ENCODE measurements at places on chromosomes 3 and 15.

DNA sequence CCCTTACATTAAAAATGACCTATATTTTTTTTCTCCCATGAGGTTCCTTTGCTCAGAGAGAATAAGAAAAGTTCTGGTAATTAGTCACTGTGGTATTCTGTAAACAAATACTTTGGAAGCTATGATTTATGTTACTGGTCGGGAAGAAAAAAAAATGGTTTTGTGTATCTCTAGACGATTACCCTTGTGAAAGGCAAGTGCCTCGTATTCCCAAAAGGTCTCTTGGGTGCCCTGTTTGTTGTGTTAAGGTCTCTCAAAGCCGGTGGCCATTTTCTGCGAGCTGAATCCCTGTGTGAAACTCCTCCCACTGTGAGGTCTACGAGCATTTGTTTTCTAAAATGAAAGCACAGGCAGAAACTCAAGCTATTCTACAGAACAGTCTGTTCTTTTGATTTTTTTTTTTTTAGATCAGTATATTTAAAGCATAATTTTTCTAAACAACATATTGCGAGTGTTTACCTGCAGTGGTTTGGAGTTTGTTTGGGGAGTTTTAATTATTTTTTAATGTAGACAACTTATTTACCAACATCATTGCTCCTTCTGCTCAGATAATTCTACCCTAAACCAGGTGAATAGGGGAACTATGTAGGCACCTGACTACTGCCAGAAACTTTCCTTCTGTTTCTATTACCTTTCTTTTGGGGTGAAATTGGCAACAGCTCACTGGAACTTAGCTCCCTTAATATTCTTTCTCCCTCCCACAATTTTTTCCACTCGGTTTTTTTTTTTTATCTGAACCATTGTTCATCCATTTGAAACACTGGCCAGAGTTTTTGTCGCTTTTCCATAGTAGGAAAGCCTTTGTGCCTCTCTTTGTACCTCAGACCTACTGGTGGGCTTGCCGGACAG is 44.0 kb downstream of the ZBTB38 start:
- DNase-seq = peak; percentile 6

DNA sequence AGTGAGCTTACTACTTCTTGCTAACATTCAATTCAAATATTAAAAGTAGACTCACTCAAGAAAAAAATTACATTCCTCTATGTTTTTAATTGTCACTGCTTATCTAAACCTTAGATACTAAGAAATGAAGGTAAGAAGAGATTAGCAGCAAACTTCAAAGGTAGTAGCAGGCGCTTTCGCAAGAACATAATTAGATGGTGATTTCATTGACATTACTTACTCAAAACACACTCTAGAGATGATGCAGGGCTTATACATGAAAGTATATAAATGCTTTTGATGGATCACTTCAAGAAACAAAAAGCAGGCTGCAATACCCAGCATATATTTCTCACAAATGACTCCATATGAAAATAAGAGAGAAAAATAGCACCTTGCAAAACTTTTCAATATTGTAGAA is 86.8 kb downstream of the FSIP1 start:
- no peak for DNase-seq

GRCh38 chr3:133361435-133361834 is 38.4 kb upstream of the BFSP2 start:
- DNase-seq = no peak

DNA sequence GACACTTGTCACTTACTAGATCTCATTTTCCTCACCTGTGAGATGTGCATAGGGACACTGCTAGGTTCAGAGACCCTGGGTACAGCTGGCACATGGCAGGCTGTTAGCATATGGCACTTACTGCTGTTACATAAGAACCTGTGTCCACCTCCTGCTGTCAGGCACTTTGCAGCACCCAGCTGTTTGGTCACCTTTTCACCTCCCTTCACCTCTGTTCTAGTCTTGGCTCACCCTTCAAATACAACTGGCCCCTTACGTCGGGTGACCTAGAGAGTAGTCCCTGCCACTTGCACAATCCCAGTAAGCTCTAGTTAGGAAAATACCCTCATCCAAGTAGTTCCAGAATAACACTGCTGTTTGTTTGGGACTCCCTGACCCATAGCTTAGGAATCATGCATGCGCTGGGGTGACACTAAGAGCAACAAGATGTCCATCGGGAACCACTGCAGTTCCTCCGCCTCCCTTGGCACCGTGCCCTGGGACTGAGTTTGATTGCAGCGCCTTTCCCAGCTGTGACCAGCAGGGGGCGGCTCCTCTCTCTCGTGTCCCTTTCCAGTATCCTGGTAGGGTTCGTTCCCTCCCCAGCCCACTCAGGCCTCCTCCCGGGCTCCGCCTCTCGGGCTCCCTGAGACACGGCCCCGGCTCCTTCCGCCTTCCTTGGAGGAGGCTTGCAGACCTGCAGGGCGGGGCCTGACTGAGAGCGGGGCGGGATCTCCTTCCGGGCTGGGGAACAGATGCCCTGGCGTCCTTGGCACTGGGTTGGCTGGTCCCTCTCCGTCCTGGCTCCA is 78.6 kb downstream of the ABHD5 start:
- peak; percentile 15 for DNase-seq

DNA sequence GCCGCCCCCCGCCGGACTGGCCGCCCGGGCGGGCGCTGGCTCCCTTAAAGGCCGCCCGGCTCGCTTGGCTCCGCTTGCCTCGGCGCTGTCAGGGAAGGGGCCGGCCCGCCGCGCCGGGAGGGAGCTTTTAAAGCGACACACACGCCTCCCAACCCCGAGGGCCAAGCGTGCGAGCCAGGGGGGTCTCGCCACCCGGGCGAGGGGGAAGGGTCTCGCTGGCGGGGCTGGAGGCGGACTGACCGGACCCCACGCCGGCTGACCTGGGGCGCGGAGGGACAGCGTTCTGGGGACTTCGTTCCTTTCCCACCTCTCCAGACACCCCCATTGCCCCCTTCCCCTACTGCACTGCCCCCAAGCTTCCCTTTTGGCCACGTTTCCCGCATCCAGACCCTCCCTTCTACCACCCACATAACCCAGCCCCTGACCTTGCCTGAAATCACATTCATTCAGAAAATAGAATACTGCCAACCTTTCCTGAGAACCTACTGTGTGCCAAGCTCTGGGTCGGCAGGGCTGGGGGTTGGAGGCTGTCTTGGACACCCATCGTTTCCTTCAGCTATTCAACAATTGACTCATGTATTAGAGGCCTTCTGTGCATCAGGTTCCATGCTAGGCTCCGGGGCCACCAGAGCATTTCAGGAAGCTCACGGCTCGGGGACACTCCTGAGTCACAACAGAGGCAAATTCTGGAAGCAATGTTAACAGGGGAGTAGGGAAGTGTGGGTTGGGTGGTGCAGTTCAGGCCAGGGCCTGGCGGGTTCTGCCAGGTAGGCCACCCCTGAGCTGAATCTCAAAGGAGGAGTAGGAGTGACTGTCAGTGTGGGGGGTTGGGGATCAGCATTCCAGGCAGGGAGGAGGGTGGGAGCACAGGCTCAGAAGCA is at the start of gene INSYN1:
Gene INSYN1 (minus strand): TSS at position 102 of the 881 bp plus-strand sequence. CDS start 2,221 bp downstream, outside the sequence.
- DNase-seq = no peak

DNA sequence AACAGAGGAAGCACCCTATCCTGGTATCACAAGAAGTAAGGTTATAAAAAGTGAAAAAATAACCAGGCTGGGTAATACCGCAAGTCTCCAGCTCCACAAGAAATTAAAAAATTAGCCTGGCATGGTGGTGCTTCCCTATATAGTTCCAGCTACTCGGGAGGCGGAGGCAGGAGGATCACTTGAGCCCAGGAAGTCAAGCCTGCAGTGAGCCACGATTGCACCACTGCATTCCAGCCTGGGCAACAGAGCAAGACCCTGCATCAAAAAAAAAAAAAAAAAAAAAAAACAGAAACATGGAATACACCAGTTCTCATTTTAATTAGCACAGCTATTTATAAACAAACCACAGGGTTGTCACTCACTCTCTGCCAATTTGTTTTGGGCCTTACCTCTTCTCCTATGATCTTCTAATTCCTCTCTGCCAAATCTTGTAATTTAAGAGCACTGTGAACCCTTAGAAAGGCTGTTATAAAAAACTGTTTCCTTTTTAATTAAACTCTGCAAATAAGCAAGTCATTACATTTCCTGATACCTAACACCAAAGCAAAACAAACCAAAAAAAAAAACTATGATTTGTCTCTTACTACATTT is 22.6 kb downstream of the DCUN1D1 start:
- DNase-seq = no peak

GRCh38 chr15:76451540-76451939 is 115.0 kb downstream of the ISL2 start:
- no peak for DNase-seq

- DNase-seq = no peak
Measured at GRCh38 chr3:131819381-131820055, 215.3 kb downstream of the CPNE4 start.

- no peak for DNase-seq
Measured at GRCh38 chr15:90607361-90607760, 77.6 kb downstream of the CRTC3 start.

- no peak for DNase-seq
Measured at GRCh38 chr3:122919291-122919610, 108.3 kb downstream of the SEMA5B start.

GRCh38 chr3:42081838-42082473 is 9.2 kb upstream of the TRAK1 start:
- DNase-seq = no peak

DNA sequence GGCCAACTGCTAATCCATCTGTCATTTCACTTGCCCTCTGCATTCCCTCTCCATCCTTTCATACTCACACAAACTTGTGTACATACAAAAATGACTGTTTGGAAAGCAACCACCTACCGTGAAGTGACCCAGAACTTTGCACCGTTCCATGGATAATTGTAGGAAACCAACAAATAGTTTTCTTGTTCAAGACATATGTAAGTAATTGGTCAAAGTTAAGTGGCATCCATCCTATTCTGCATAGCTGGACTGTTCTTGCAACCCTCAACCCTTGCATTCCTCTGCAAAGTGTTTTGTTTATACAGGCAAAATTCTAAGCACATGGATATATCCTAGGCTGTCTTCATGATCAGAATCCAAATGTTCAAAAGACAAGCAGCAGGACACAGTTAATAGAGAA is 592.5 kb downstream of the MECOM start:
- no peak for DNase-seq

GRCh38 chr15:91589360-91589759 is 264.1 kb upstream of the SLCO3A1 start:
- DNase-seq = no peak

GRCh38 chr3:52022323-52023100 is 26.8 kb upstream of the RPL29 start:
- DNase-seq = no peak

Data from activated CD8-positive, alpha-beta memory T cell treated with anti-CD3 and anti-CD28 coated beads for 4 hours (primary cell).